ENCODE measurements at places on chromosomes 4 and X.

GRCh38 chrX:155985208-155985607, 12.3 kb upstream of the IL9R start:
- no peak for DNase-seq

DNA sequence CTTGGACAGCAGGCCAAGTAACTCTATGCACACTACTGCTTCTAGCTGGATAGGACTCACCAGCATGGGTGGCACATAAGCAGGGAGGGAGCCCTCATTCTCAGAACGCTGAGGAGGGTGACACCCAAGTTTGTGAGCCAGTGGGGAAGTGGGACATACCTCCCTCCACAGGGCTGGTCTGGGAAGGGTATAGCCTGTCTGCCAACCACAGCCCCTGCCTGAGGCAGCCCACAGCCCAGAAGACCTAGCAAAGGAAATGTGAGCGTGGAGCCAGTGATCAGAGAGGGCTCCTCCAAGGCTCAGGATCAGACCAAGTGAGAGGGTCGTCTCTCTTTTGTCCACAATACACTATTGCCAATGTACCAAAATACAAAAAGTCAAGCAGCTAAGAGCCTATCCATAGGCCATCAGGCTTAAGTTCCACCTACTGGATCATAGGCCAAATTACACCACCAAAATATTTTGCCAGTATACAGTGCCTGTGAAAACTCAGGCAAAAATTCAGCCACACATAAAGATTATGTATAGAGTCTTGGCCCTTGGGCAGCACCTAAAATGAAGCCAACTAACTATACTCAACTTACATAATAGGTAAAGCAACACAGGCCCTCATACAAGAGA, 1203.1 kb downstream of the PCDH18 start:
- no peak for DNase-seq

GRCh38 chrX:31423609-31424189, 351.9 kb upstream of the FTHL17 start:
- DNase-seq, result no peak

DNA sequence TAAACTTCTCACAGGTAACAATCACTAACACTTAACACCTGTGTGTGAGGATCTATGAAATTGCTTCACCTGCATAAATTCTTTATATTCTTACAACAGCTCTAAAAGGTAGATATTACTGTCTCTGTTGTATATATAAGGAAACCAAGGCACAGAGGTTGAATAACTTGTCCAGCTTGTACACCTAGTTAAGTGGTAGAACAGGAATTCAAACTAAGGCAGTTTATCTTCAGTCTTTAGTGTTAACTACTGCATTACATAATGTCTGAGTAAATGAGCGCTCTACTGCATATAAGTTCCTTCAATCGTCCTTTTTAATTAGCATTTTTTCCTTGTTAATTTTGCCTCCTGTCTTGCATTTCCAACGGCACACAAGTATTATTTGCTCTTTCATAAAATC, 15.0 kb downstream of the USP9X start:
- no peak for DNase-seq
